Lower lobe of right lung (tissue), 2 donors: ENCODE measurements at places on chromosomes 5 and 9.
A peak's percentile ranks its signal among the peaks of the same experiment; 100 is the strongest.

DNA sequence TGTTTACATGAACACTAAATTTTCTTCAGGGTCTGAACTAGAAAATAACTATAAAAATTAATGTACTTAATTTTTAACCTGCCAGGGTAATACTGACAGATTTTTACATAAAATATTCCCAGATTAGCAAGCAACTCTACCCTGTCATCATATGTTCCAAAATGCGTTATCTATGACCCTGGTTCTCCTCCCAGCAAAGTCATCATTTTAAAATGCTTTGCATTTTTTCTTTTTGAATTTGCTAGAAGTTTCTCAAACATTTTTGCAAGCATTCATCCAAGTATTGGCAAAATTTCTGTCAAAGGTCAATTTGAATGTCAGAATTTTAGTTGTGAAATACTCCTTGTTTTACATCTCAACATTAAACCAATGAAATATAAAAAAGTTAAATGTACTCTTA lies 144.5 kb upstream of the FTMT start:
- DNase-seq, result no peak

DNA sequence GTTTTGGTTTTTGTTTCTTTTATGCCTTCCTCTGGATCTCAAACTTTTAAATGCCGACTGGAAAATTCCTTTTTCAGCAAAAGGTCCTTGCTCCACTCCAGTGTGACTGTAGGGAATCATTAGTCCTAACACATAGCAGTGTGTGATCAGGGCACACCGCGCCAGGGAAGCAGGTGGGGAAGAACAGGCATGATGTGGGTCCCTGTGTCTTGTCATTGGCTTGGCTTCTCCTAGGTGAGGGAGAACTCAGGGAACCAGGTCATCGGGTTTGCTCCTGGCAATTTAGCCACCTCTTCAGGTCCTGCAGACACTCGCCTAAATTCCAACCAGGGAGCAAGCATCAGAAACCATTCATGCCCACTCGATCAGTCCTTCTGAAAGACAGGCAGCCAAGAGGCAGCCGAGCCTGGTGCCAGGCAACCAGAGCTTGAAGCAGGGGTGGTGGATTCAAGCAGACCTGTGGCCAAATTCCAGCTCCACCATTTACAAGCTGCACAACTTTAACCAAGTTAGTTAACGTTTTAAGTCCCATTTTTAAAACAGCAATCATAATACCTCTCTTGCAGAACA lies 514.2 kb downstream of the BNC2 start:
- no peak for DNase-seq

DNA sequence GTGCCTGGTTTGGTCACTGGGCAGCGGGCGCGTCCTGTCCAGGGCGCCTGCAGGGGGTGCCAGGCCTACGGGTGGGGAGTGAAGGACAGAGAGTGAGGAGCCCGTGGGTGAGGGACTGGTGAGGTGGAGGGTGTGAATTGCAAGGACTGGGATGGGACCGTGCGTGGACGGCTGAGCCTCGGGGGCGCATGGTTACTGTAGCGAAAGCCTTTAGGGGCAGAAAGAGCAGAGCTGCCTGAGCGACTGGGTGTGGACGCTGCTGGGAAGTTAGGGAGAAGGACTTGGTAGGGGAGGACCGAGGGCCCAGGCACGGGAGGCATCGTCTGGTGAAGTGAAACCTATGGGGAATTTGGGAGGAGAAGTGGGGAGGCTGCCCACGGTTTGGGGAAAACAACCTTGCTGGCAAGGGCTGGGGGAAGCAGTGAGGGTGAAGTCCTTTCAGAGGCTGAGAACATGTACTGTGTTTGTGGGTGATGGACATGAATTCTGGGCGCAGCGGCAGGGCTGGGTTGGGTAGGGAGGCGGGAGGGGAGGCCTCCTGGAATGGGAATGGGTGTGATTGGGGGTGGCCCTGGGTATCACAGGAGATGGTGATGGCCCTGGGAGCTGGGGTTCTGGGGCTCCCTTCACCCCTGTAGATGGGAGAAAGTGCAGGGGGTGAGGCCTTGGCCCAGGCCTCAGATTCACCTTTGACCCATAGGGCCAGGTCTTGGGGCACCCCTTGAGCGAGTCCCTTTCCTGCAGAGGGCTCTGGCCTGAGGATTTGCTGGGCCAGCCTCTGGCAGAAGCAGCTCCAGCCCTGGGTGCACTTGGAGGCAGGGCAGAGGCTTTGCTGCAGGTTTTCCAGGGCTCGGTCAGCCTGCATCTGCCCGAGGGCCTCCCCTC lies 1.7 kb upstream of the TOR4A start:
- peak; percentile 49 for DNase-seq

DNA sequence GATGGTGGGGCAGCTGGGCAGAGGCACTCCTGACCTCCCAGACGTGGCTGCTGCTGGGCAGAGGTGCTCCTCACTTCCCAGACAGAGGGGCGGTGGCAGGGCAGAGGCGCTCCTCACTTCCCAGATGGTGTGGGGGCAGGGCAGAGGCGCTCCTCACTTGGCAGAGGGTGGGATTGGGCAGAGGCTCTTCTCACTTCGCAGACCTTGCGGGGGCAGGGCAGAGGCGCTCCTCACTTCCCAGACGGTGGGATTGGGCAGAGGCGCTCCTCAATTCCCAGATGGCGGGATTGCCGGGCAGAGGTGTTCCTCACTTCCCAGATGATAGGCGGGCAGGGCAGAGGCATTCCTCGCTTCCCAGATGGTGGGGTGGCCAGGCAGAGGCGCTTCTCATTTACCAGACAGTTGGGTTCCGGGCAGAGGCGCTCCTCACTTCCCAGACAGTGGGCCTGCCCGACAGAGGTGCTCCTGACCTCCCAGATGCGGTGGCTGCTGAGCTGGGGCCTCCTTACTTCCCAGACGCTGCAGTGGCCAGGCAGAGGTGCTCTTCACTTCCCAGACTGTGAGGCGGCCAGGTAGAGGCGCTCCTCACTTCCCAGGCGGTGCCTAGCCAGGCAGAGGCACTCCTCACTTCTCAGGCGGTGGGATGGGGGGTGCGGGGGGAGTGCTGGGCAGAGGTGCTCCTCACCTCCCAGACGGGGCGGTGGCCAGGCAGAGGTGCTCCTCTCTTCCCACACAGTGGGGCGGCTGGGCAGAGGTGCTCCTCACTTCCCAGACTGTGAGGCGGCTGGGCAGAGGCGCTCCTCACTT lies 25.3 kb upstream of the SPATA31E1 start:
- no peak for DNase-seq

GRCh38 chr9:80326105-80326504 lies 754.3 kb downstream of the TLE4 start:
- no peak for DNase-seq

DNA sequence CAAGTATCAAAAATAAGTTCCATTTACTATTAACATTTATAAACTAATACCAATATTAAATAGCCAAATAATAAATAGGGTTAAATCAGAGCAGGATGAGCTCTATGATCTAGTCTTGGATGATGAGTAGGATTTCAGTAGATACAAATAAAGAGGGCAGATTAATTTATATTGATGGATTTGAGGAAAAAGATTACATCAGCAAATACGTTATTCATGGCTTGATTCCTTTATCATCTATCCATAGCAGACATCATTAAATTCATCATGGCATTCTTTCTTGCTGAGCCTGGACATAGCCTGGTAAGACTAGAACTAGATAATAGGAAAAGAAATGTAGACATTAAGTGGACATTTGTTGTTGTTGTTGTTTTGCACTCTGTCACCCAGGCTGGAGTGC lies 13.4 kb upstream of the MSMP start:
- DNase-seq, result no peak

- no peak for DNase-seq
Measured at GRCh38 chr9:114072184-114073140, 5.6 kb downstream of the AMBP start.

GRCh38 chr9:4138180-4138579 lies 161.7 kb downstream of the GLIS3 start:
- no peak for DNase-seq

DNA sequence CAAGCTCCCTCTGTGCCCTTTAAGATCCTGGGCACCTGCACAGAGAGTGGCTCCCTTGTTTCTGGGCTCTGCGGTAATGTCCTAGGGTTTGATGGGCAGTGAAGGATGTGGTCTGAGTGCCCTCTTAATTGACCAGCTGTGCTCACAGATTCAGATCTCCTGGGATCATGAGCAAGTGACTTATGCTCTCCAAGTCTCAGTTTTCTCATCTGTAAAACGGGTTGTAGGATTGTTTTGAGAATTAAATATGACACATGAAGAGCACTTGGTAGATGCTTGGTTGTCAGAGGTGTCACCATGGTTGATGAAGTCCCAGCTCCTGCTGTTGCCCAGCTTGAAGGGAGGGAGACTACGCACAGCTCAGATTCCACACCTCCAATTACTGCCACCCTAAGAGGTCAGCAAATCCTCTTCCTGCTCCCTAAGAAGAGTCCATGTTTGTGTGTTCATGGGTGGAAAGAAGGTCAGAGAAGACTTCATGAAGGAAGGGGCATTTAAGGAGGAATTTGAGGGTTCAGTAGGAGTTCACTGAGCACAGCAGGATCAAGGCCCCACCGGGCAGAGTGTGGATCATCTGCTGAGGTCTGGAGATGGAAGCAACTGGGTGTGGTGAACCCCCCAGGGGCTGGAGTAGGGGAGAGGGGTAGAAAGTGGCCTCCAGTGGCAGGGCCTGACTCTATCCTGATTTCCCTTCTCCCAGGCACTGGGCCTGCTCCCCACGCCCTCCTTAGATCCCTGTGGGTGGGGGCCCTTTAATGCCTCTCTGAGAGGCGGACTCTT lies 1.4 kb upstream of the PSD2 start:
- no peak for DNase-seq

DNA sequence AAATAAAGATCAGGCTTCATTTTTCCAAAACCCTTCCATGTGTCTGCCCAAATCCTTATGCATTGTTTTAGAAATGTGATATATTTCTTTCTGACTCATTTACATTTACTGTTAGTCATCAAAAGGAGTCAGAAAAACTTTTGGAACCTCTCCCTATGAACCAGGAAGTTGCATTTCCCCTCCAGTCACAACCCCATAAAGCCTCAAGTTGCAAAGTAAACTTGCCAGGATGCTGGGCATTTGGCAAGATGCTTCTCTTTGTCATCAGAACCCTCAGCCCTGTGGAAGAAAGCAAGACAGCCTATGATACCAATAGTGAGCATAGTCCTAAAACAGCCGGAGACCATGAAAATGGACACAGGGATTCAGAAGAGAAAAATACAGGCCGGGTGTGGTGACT lies 84.2 kb downstream of the MUSK start:
- no peak for DNase-seq
